ENCODE measurements at places on chromosomes 7 and 10.

GRCh38 chr7:139745678-139746143 lies 32.1 kb downstream of the HIPK2 start:
- no peak for DNase-seq

- DNase-seq = no peak
Observed at GRCh38 chr10:35130663-35131062, 4.0 kb downstream of the CREM start.

DNA sequence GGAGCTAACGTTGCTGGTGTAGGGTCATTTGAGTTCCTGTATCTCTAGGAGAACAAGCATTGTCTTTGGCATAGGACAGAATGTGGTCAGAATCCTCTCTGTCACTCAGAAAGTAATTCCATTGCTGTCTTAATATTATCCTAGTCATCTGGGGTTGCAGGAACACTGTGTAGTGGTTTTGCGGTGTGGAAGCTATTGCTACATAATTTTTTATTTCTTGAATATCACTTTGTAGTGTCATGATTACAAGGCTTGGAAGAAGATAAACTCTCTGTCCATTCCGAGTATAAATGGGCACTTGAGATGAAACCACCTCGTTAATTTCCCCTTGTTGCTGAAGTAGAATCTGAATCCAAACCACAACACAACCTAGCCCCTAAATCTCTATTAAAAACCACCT lies 919.2 kb downstream of the LRMDA start:
- no peak for DNase-seq

GRCh38 chr7:159126311-159127260 lies 18.1 kb downstream of the VIPR2 start:
- no peak for DNase-seq

DNA sequence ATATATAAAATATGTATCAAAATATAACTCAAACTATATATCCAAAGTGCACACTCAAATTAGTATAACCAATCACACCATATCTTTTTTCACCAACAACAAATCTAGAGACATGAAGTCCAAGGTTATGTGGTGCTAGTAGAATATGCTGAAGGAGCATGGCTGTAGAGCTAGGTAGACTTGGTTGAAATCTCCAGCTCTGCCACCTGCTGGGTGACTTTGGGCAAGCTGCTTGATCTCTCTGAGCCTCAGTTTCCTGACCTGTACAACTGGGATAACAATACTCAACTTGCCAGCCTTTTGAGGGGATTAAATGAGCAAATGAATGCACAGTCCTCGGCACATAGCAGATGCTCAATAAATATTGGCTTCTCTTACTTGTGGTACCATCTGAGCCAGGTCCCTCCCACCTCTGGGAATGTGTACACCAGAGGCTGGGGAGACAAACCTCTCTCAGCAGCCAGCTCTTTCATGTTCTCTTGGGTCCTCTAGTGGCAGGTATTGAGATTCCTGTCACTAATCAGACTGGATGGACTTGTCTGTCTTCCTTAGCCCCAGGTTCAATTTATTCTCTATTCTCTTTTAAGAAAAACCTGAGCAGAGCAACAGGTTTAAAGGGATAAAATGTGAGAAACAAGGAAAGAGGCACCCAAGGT lies 94.3 kb upstream of the PDE1C start:
- DNase-seq = no peak

- DNase-seq = no peak
Observed at GRCh38 chr7:1007901-1008300, 24.9 kb downstream of the CYP2W1 start.

- DNase-seq = no peak
Observed at GRCh38 chr10:51421853-51422252, 277.5 kb downstream of the CSTF2T start.

DNA sequence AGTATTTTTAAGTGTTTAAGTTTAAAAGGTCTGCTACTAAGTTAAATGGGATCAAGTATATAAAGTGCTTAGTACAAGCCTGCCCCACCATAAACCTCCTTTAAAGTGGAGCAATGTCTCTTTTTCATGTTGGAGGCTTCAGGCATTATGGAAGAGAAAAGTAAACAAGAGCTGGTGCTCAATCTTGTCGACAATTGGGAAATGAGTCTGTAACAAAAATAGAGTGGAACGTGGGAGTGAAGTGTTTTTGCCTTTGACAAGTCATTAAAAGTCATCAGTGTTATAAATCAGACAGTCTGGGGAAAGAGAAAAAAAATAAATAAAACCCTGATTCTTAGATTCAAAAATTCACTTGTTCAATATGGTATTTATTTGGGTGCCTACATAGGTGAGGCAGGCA lies 44.7 kb downstream of the DNAJC12 start:
- DNase-seq = no peak

- no peak for DNase-seq
Observed at GRCh38 chr7:85336086-85336485, 149.2 kb upstream of the SEMA3D start.

- DNase-seq = no peak
Observed at GRCh38 chr10:65123120-65123519, 1601.9 kb downstream of the REEP3 start.

DNA sequence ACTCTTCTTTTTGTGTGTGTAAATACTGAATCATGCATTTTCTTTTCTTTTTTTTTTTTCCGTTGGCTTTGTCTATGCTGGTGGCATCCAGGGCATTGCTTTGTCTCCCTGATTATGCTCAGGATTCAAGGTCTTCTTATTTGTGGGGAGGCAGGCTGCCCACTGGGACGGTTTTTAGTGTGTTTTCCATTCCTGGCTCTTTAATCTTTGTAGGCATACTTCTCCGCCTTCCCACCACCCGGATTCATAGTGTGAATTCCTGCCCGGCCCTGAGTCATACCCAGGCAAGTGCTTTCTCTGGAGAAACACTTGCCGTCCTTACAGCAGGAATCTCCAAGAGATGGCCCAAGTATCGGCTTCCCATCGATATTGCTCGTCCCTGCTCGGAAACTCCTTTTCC lies 5.2 kb downstream of the ZNF655 start:
- no peak for DNase-seq

GRCh38 chr10:86232644-86233043 lies 134.0 kb downstream of the GRID1 start:
- no peak for DNase-seq

GRCh38 chr10:119441921-119442757 lies 100.4 kb downstream of the RGS10 start:
- DNase-seq = no peak

DNA sequence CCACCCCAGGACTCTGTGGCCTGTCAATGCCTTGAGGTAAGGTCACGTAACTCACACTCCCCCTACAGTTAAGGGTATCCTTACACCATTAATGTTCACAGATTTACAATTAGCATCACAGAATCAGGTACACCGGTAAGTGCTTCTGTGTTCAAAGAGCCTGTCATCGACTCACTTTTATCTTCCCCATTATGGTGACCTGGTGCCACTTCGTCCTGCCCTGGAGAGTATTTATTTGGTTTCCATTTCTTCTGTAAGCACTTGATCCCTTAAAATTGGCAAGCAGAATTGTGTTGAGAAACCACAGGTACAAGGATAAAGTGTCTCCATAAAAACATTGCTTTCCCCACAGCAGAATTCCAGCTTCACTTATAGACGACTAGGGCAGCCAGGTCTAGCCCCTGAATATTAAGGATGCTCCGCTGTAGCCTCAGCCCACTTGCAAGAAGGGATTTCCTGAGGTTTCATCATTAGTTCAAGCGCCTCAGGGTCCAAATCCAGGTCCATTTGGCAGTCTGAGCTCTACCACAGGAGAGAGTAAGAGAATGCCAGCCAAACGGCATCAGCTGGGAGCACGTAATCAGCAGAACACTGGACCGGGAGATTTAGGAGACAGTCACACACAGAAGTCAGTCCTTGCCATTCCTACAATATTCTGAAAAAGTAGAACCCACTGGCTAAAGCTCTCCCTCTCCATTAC lies 10.1 kb downstream of the ATXN7L1 start:
- no peak for DNase-seq

- no peak for DNase-seq
Observed at GRCh38 chr7:148110097-148110868, 480.3 kb upstream of the C7orf33 start.

DNA sequence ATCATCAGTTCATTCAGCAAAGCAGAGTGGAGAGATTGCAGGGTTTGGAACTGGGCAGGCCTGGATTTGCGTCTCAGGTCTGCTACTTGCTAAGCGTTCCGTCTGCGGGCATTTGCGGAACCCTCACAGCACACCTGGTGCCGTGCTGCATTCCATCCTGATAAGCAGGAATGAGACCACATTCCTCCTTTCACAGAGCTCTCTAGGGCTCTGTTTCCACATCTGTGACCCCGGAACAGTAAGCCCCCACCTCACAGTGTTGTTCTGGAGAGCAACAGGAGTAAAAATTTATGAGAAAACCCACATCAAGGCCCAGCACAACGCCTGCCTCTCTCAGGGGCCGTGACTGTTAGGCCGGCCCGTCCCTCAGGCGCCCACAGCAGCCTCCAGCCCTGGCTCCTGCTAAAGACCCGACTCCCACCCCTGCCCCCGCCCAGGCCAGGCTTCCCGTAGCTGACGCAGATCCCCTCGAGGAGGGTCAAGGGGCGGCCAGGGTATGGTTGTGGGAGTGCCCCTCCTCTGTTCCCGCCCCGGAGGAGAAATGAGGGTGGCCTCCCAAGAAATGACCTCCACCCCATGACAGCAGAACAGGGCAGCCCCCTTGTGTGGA lies 128.9 kb downstream of the RGS10 start:
- DNase-seq = no peak

DNA sequence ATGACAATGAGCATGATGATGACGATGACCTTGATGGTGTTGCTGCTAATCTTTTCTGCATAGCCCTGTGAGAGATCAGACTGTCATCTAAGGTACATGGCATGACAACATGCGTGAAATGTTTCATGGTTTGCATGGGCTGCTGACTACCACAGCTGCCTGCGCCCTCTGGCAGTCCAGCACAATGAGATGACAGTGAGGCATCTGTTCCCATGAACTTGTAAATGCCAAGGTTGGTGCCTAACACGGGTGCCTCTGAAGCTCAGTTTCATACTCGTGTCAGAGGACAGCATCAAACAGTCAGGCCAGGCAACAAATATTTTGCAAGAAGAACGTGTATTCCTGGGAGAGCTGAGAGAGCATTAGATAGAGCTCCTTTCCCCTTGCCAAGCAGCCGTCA lies 122.0 kb upstream of the PRKCQ start:
- no peak for DNase-seq

DNA sequence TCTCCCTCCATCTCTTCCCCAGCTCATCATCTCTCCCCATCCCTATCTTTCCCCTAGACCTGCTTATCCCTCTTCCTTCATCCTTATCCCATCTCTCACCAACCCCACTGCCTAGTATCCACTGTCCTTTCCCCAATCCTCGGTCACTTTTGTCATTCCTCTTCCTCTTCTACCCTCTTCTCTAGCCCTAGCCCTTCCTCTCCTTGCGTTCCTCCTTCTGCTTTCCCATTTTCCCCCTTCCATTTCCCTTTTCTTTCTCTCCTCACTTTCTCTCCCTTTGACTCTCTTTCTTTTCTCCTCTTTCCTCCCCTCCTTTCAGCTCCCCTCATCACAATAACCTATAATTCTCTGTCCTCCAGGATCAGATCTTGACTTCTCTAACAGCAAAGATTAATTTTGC lies 83.6 kb downstream of the POLL start:
- no peak for DNase-seq

GRCh38 chr7:370259-370625 lies 80.3 kb downstream of the FOXL3 start:
- no peak for DNase-seq

DNA sequence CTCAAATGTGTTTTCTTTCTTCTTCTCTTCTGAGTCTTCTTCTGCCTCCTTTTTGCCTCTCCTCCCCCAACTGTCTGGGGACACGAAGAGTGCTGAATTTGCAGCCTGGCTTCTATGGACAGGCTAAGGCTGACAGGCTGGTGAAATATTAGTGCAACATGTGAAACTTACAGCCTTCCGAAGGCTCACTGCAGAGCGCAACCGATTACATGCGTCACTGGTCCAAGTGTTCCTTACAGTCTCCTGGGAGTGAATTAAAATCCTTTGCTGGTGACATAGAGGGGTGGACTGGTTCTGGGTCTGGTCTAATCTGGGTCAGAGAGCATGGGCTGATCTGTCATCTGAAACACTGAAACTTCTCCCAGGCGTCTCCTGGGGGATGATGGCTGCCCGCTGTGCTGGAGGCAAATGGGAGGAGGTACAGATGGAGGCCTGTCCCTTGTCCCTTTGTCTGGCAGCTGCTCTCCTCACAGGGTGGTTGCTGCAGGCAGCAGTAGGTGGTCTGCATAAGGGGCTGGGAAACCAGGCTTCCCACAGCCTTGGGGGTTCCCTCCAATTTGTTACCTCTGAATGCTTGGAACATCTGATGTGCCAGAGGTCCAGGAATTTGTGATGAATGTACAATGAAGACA lies 143.8 kb upstream of the BMPER start:
- DNase-seq = no peak

- DNase-seq = no peak
Observed at GRCh38 chr7:82131215-82131614, 312.4 kb downstream of the CACNA2D1 start.
